Adrenal gland (tissue), 19 donors: ENCODE measurements at places on chromosomes 5 and 9. TPM values are rescaled to one million over a fixed set of nuclear protein-coding genes. Genes with fewer than 3 reads are reported as not detected.
A peak's percentile ranks its signal among the peaks of the same experiment; 100 is the strongest.

GRCh38 chr5:83364312-83365299, 106.9 kb upstream of the VCAN start:
- H3K4me1 ChIP-seq, result no peaks in the 10 kb centered on the region
- DNase-seq, result no peak
- H3K27me3 ChIP-seq, result no peaks in the 10 kb centered on the region
- no peak overlapping the region for H3K4me3 ChIP-seq
- H3K36me3 ChIP-seq, result no peaks in the 10 kb centered on the region
- no peak overlapping the region for H3K27ac ChIP-seq

GRCh38 chr5:108432024-108432423, 50.1 kb upstream of the FBXL17 start:
- no peaks in the 10 kb centered on the region for H3K4me1 ChIP-seq
- H3K27ac ChIP-seq, result no peak overlapping the region
- no peak for DNase-seq
- H3K4me3 ChIP-seq, result no peak overlapping the region
- H3K27me3 ChIP-seq, result no peaks in the 10 kb centered on the region

ALAD gene
- 227 TPM for total RNA-seq

GRCh38 chr5:172696171-172696849, 55.2 kb downstream of the NEURL1B start:
- peak overlapping the region; percentile 64 for H3K4me3 ChIP-seq
- H3K36me3 ChIP-seq, result no peaks in the 10 kb centered on the region
- H3K4me1 ChIP-seq, result peaks cover 5% of the 10 kb centered on the region
- H3K27ac ChIP-seq, result no peak overlapping the region

PAXX gene
- total RNA-seq, result 21.0 TPM

DNA sequence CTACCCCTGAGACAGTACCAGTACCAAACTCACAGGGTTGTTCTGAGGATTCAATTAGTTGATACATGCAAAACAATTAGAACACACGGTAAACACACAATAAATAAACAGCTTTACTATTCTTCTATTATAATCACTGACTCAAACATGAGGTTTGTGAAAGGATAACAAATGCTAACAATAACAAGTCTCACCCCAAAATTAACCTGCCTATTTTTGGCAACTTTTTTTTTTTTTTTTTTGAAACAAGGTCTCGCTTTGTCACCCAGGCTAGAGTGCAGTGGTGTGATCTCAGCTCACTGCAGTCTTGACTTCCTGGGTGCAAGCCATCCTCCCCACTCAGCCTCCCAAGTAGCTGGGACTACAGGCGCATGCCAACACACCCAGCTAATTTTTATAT, 6.5 kb downstream of the ECPAS start:
- H3K4me1 ChIP-seq, result peaks cover 14% of the 10 kb centered on the region
- no peak overlapping the region for H3K4me3 ChIP-seq
- no peak overlapping the region for H3K27ac ChIP-seq

DNA sequence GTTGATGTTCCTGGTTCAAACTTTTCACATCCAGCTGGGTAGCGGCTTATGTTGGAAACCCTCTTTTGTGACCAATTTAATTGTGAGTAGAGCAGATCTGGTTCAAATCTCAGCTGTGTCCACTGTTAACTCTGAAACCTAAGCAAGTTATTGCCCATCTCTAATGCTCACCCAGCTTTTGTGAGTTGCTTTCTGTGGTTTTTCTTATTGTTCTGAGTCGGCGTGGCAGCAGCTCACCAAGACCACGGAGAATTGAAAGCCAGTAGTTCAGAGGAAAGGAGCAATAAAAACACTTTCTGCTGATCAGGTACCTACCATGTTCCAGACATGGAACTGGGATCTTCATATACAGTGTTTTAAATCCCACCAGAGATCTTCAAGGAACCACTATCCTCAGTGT, 114.4 kb downstream of the DOCK2 start:
- no peaks in the 10 kb centered on the region for H3K36me3 ChIP-seq
- no peaks in the 10 kb centered on the region for H3K4me1 ChIP-seq
- H3K27ac ChIP-seq, result no peak overlapping the region
- no peak overlapping the region for H3K4me3 ChIP-seq

KLF4 gene
- 19.6 TPM for total RNA-seq

GRCh38 chr5:173984218-173984617, 4.8 kb upstream of the C5orf47 start:
- no peak for DNase-seq
- H3K27ac ChIP-seq, result no peak overlapping the region
- no peaks in the 10 kb centered on the region for H3K4me1 ChIP-seq
- no peaks in the 10 kb centered on the region for H3K36me3 ChIP-seq
- H3K27me3 ChIP-seq, result no peaks in the 10 kb centered on the region

DNA sequence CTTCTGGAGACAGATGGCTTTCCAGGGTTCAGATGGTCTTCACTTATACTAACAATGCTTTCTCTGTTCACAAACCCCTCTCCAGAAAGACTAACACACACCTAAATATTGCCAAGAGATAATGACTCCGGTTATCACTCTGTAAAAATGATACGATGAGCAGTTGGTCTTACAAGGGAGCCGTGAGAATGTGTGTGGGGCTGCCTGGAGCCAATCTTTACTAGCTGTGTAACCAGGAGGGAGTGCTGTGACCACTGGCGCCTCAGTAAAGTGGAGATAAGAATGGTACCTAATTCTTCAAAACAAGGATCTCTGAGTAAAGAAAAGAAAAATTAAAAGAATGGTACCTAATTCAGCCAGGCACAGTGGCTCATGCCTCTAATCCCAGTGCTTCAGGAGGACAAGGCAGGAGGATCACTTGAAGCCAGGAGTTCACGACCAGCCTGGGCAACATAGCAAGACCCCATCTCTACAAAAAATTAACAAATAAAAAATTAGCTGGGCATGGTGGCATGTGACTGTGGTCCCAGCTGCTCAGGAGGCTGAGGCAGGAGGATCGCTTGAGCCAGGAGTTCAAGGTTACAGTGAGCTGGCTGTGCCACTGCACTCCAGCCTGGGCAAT, 39.9 kb upstream of the IL17B start:
- H3K27me3 ChIP-seq, result no peaks in the 10 kb centered on the region
- DNase-seq, result no peak
- peaks cover 33% of the 10 kb centered on the region for H3K4me1 ChIP-seq
- peak overlapping the region; percentile 36 for H3K27ac ChIP-seq
- H3K4me3 ChIP-seq, result no peak overlapping the region
- H3K36me3 ChIP-seq, result no peaks in the 10 kb centered on the region

C9 gene
- not detected for total RNA-seq

OSTF1 gene
- 41.0 TPM for total RNA-seq

- no peaks in the 10 kb centered on the region for H3K27me3 ChIP-seq
- peak; percentile 76 for DNase-seq
- peaks cover 8% of the 10 kb centered on the region for H3K4me1 ChIP-seq
- H3K27ac ChIP-seq, result peak overlapping the region; percentile 21
- H3K4me3 ChIP-seq, result no peak overlapping the region
Measured at GRCh38 chr5:54785729-54786591, 199.4 kb downstream of the ESM1 start.

MLLT3 gene
- 37.7 TPM for total RNA-seq

DNA sequence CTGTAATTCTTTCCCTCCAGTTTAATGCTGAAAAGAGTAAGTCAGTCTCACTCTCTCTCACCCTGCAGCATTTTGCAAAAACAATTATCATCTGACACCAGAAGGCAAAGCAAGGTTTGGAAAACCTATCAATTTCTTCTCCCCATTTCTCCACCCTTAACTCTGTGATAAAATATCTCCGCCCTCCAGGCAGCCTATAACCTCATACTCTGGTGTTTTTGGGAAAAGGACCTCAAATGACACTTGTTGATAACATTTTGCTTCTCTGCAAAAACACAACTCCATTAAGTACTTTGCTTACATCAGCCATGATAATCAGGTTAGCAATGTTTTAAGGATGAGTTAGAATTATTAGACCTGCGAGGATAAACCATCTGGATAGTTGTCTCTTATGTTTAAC, 2.3 kb downstream of the ANKH start:
- no peaks in the 10 kb centered on the region for H3K27me3 ChIP-seq
- no peaks in the 10 kb centered on the region for H3K36me3 ChIP-seq
- no peak overlapping the region for H3K4me3 ChIP-seq
- H3K4me1 ChIP-seq, result peaks cover 17% of the 10 kb centered on the region

- no peaks in the 10 kb centered on the region for H3K36me3 ChIP-seq
- peaks cover 27% of the 10 kb centered on the region for H3K4me1 ChIP-seq
- peak; percentile 57 for DNase-seq
- no peaks in the 10 kb centered on the region for H3K27me3 ChIP-seq
- peak overlapping the region; percentile 44 for H3K27ac ChIP-seq
- no peak overlapping the region for H3K4me3 ChIP-seq
Measured at GRCh38 chr5:177362610-177363507, 5.1 kb downstream of the RGS14 start.

DNA sequence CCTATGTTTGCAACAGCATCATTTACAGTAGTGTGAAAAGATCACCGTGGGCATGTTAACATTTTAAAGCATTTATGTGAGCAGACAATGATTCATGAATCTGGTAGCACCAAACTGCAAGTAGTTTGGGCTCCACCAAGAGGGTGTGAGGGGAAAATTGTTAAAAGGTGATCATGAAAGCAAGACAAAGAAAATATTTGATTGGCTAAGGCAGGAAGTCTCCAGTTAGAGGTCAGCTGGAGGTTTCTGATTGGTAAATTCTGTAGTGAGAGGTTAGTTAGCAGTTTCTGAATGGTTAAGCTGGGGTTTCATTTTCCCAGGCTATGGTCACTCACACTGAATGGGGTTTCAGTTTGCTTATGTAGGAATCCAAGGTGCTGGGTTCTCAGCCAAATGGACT, 13.5 kb upstream of the DRD1 start:
- H3K27ac ChIP-seq, result no peak overlapping the region
- H3K4me1 ChIP-seq, result no peaks in the 10 kb centered on the region
- no peak overlapping the region for H3K4me3 ChIP-seq
- DNase-seq, result no peak
- no peaks in the 10 kb centered on the region for H3K36me3 ChIP-seq

DNA sequence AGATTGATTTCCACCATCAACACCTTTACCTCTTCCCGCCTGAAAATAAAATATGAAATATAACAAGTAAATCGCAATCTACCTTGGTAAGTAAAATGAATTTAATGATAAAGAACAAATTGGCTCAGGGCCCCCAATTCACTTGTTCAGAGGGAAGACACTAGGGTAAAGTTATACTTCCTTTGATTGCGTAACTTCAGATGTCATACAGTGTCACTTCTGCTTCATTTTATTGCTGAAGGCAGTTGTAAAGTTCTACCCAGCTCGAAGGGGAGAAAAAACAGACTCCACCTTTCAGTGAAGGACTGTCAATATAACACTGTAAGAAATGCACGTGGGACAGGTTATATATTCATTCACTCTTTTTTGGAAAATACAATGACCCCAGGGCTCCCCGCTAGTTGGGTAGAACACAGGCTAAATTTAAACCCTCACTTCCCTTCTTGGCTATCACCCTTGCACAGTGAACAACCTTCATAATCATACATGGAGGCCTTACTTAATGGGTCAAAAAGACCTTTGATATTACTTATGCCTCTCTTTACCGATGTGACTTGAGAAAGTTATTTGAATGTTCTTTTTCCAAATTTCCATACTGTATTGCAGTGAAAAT, 848.8 kb downstream of the MAT2B start:
- no peak for DNase-seq
- no peaks in the 10 kb centered on the region for H3K27me3 ChIP-seq
- no peaks in the 10 kb centered on the region for H3K4me1 ChIP-seq
- H3K4me3 ChIP-seq, result no peak overlapping the region

DNA sequence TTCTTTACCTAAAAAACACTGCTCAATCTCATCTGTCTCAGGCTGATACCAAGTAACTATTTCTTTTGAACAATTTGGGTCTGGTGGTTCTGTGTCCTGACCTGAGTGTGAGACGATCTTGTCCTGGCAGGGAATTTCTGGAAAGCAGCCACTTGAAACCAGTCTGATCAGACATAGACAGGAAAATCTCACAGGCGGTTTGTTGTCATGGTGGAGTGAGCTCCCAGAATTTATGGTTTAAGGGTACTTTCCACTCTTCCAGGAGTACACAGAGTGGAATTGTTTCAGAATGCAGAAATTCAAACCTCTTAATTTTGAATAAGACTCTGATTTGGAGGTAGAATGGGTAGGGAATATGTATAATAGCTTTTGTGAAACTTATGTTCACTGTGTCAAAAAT, 268.2 kb downstream of the ISL1 start:
- H3K27me3 ChIP-seq, result no peaks in the 10 kb centered on the region
- H3K36me3 ChIP-seq, result no peaks in the 10 kb centered on the region
- no peak overlapping the region for H3K27ac ChIP-seq
- no peak overlapping the region for H3K4me3 ChIP-seq
- no peak for DNase-seq

SLC6A7 gene
- total RNA-seq, result not detected

FBLL1 gene
- total RNA-seq, result not detected

DNA sequence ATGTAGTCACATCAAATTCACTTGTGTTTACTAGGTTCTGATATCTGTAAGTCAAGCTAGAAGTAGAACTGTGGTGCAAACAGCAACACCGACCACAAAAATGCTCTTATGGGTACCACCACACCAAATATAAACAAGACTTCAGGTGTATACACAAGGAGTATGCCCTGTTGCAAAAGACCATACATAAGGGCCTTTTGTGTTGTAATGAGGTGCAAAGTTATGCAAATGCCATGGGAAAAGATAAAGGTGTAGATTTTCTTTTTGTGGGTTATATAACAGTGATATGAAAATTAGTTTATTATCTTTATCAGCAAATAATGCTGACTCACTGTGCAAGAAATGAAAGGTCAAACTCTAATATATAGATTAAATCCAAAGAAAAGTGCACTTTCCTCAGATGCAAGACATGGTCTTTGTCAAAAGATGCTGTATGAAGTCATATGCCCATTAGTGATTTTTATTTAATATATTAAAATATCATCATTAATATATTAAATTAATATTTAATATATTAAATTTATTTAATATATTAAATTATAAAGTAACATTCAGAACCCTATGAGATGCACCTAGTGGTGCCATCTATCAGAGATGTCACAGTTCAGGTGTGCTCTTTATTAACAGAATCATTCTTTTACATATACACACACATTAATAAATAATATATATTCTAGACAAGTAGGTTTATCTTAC, 26.7 kb upstream of the ALDH1A1 start:
- no peaks in the 10 kb centered on the region for H3K4me1 ChIP-seq
- H3K27ac ChIP-seq, result no peak overlapping the region
- no peak overlapping the region for H3K4me3 ChIP-seq
- no peaks in the 10 kb centered on the region for H3K27me3 ChIP-seq

SLC6A3 gene
- not detected for total RNA-seq

- no peaks in the 10 kb centered on the region for H3K27me3 ChIP-seq
- no peaks in the 10 kb centered on the region for H3K4me1 ChIP-seq
- H3K36me3 ChIP-seq, result no peaks in the 10 kb centered on the region
- no peak overlapping the region for H3K4me3 ChIP-seq
- H3K27ac ChIP-seq, result no peak overlapping the region
- no peak for DNase-seq
Measured at GRCh38 chr9:520302-520701, 305.6 kb downstream of the DOCK8 start.

GRCh38 chr9:130835441-130836298, 616 bp downstream of the ABL1 start:
- peak overlapping the region; percentile 38 for H3K4me3 ChIP-seq
- H3K4me1 ChIP-seq, result no peaks in the 10 kb centered on the region
- no peaks in the 10 kb centered on the region for H3K36me3 ChIP-seq
- no peaks in the 10 kb centered on the region for H3K27me3 ChIP-seq

ZFYVE16 gene
- total RNA-seq, result 48.0 TPM

- no peaks in the 10 kb centered on the region for H3K27me3 ChIP-seq
- DNase-seq, result no peak
- H3K4me1 ChIP-seq, result peaks cover 17% of the 10 kb centered on the region
- no peaks in the 10 kb centered on the region for H3K36me3 ChIP-seq
- peak overlapping the region; percentile 1 for H3K4me3 ChIP-seq
Measured at GRCh38 chr9:15421990-15422371, 695 bp upstream of the SNAPC3 start.

GRCh38 chr9:74855072-74855471, 32.6 kb downstream of the TRPM6 start:
- no peak overlapping the region for H3K27ac ChIP-seq
- H3K4me1 ChIP-seq, result no peaks in the 10 kb centered on the region
- no peaks in the 10 kb centered on the region for H3K27me3 ChIP-seq
- H3K4me3 ChIP-seq, result no peak overlapping the region
- DNase-seq, result no peak
